ENCODE measurements at places on chromosomes 6 and 20.
A peak's percentile ranks its signal among the peaks of the same experiment; 100 is the strongest.

DNA sequence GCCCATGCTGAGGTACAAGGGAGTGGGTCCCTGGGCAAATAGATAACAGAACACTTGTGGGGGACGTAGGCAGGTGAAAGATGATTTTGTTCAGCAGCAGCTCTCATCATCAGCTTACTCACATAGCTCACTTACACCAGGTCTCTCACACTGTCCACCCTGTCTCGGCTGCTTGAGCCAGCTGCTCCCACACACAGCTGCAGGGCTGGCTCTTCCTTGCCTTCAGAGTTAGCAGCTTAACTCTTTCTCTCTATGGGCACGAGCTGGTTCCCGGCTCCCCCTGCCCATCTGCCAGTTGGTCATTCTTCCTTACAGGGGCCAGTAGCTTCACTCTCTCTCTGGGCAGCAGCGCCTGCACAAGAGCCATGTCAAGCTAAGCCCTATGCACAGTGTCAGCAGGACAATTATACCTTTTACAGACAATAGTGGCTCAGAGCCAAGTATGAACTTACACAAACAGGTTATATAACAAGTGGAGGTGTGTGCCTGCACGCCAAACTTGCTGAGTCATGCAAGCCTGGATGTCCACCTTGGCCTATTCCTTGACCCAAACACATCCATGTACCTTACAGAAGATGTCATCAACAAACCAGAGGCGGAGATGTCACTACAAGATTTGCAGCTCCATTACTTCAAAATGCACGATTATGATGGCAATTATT, 18.7 kb downstream of the ZNF391 start:
- no peak for DNase-seq

DNA sequence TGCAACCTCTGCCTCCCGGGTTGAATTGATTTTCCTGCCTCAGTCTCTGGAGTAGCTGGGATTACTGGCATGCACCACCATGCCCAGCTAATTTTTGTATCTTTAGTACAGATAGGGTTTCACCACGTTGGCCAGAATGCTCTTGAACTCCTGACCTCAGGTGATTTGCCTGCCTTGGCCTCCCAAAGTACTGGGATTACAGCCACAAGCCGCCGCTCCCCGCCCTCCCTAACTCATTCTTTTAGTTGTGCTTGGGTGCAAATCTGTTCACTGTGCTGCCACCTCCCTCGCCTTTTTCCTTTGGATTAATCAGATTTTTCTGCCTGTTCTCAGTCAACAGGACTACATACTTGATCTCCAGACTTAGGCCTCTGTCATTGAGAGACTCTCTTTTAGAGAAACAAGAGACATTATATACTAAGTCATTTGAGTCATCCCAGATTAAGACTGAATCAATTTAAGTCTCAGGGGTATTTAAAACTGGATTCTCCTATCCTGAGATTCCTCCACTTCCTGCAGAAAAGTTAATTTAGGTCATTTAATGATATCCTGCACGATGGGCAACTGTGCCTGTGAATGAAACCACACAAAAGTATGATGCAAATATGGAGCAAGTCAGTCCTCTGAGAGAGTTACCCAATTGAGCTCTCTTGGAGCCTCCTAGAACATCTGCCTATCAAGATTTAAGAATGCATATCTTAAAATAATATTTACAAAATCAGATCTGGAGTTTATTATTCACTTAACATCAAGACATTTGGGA, 136.1 kb upstream of the THEMIS start:
- no peak for DNase-seq

GRCh38 chr20:25000268-25000801, 7.8 kb upstream of the APMAP start:
- no peak for DNase-seq

GRCh38 chr6:143286251-143286795, 164.2 kb downstream of the ADAT2 start:
- DNase-seq, result no peak

DNA sequence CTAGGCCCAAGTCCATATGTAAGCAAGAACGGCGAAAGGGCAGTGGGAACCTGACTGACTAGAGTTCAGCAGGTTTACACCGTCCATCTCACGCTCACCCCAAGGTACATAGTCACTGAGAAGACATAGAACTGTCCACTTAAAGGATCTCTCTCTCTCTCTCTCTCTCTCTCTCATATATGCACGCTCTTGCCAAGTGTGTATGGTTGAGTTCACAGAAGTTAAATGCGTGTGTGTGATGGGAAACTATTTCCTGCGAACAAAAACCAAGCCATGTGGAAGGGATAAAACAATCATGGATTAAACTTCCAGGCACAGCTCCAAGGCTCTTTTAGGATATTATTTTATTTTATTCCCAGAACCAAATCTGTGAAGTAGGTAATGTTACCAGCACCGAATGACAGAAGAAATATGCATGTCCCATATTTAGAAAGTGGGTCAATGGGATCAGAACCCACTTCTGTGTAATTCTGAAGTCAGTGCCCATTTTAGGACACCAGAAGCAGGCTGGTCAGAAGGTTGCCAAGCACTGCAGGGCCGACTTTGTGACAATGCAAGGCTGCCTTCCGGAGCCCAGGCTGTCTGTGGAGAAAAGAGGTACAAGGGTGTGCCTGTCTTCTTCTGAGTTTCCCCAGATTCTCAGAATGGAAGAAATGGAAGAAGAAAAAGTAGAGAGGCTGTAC, 49.2 kb upstream of the MAP7 start:
- DNase-seq, result no peak

GRCh38 chr6:43737272-43738081, 32.5 kb upstream of the VEGFA start:
- DNase-seq, result no peak

DNA sequence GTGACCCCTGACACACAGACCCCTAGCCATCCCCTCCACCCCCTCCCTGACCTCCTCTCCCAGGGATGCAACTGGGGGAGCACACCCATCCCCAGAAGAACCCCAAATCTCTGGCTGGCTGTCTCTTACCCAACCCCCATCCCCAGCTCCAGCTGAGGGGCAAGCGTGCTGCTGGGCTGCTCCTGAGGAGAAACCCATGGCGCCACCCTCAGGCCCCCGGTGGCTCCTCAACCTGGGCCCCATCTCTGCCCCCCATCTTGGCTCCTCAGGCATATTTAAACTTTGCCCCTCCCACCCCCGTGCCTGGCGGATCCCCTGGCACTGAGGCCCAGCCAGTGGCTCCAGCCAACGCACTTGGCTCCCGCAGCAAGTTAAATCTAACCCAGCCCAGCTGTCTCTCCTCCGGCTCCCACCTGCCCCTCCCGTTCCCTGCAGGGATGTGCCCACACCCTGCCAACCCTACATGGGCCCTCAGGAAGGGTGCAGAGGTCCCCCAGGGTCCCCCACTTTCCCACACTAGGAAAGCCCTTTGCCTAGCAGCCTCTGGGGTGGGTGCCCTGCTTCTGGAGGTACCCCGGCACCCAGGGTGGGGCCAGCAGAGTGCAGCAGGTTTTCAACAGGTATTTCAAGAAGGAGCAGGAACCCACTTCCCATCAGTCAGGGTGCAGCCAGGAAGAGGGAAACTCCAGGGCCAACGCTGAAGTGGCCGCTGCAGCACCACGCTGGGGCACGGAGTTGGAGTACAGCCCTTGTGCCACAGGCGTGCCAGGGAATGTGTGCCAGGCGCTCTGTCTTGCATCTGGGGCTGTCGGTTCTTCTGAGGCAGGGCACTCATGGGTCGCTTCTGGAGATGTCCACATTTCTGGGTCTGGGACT, 5.3 kb upstream of the OSBPL2 start:
- no peak for DNase-seq

GRCh38 chr6:135002974-135003703, 51.5 kb downstream of the HBS1L start:
- DNase-seq, result no peak

GRCh38 chr20:35116258-35116657, 23.7 kb upstream of the TRPC4AP start:
- DNase-seq, result no peak

DNA sequence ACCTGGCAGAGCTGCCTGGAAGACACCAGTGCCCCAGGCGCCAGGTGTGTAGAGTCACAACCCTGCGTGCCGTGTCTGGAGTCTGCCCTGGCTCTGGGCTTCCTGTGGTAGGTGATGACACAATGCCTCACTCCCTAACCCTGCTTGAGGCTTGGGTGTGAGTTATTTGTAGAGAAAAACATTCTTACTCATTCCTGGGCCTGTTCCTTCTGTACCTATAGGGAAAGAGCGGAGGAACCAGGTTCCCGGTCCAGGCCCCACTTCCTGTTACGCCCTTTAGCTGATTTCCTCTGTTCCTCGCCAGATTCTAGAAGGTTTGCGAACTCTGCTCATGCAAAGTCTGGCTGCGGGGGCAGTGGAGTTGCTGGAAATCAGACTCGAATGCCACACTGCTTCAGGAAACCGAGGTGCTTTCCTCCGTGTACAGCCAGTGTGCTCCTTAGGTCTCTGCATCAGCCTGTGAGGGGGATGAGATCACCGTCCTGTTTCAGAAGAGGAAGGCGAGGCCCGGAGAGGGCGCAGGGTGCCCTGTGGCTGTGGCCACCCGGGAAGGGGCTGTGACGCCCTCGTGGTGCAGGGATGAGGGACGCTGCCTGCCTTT, 67.1 kb upstream of the DUSP22 start:
- DNase-seq, result no peak

DNA sequence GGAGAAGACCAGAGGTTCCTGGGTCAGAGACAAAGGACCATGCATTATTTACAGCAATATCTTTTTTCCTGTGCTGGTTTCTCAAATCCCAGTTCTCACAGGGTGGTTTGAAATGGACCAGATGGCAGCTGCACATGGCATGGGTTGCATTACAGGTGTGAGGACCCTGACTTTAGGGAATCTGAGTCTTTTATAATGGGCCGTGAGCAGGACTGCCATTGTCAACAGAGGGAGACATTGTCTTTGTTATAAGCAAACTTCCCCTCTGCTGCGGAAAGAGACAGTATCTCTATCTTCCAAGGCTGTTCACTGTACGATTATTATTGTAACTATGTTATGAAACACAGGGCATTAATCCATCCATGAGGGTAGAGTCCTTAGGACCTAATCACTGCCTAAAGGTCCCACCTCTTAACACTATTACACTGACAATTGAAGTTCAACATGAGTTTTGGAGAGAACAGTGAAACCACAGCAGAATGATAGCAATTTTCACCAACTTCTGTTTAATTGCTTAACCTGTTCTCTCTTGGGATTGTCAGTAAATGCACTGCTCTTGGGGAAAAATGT, 156.1 kb upstream of the AGPAT4 start:
- DNase-seq, result no peak

GRCh38 chr6:41434803-41435481, 99.5 kb downstream of the NCR2 start:
- no peak for DNase-seq

DNA sequence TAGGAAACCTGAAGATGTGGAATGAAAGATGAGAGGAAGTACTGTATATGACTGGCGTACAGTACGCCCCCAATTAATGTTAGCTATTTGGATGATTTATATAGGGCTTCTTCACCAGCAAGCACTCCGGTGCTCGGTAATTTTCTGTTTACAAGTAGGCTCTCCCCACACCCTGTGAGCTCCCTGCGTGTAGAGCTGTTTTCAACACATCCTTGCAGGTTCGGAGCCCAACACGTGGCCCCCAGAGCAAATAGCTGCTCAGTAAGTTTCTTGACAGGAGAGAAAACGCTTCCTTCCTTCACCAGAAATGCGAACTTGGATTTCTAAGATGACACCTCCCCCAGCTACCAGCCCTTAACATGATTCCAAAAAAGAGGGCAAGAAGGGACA, 1.2 kb upstream of the RAB22A start:
- no peak for DNase-seq

- DNase-seq, result no peak
These were observed 75.6 kb upstream of the RNF24 start for GRCh38 chr20:4090756-4091489.

DNA sequence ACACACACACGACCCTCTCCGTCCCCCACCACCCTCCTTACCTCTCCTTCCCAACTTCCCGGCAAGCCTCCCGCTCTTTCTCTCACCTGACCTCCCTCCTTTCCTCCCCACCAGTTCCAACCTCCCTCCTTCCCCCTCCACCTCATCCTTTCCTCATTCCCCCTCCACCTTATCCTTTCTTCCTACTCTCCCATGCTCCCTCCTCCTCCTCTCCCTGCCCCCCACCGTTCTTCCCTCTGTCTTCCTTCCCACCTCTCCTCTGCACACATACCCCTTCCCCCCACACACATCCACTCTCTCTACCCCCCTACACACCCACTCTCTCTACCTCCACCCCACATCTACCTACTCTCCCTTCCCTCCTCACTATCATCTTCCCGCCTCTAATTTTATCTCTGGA, 144.2 kb downstream of the TBC1D32 start:
- DNase-seq, result no peak

DNA sequence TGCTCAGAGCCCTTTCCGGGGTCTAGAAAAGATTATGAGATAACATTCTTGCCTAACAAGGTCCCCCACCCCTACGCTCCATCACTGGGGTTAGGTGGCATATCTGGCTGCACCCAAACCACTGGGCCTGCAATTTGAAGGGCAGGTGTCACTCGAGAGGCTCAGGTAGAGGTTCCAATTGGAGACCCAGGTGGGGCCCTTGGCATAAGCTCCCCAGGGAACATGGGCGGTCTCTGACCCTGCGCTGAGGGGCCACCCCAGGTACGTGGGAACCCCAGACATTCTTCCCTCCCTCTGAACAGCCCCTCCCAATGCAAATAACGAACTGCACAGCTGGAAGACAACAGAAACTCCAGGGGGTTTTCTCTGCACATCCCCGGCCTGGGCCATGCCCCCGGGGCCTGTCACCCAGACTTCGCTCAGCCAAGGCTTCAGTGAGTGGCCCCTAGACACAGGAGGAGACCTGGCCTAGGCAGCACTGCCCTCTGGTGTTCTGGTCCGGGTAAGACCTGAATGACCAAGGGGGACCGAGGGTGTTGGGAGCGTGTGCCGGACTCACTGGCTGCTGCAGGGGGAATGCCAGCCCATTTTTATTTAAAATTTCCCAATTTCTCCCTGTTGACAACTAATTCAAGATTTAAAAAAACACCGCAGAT, 47.5 kb downstream of the DSTN start:
- DNase-seq, result no peak

- no peak for DNase-seq
These were observed 145.9 kb downstream of the SYNDIG1 start for GRCh38 chr20:24615353-24615752.

DNA sequence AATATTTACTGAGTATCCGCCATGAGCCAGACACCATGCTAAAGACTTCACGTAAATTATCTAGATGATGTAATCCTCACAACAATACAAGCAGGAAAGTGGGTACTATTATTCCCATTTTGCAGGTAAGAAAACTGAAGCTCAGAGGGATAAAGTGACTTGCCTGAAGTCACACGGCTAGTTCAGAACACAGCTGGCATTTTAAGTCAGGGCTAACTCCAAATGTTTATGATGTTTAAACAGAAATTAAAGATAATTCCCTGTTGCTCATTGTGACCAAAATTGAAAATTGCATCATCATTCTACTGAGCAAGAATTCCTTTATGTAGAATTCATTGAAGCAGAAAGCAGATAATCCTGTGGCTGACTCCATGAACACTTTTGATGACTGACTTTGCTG, 71.3 kb upstream of the STXBP5 start:
- no peak for DNase-seq

GRCh38 chr20:7856756-7857155, 83.5 kb downstream of the HAO1 start:
- DNase-seq, result no peak

- no peak for DNase-seq
These were observed 102.5 kb upstream of the SPACA1 start for GRCh38 chr6:87945181-87945580.

DNA sequence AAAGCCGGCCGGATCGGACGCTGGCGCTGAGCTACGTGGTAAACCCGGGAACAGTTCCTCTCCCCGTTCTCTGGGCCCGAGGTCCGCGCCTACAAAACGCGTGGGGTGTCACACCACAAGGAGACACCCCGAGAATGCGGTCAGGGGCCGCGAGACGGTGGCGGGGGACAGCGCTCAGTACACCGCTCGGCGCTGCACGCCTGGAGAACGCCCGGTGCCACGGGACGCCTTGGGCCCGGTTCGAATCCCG, 670 bp downstream of the NCOA5 start:
- DNase-seq, result peak; percentile 15
